Endothelial cell of umbilical vein (primary cell): ENCODE measurements at places on chromosomes 13 and 19. TPM values are rescaled to one million over a fixed set of nuclear protein-coding genes. Genes with fewer than 3 reads are reported as not detected.

Gene ISOC2
- polyA plus RNA-seq: 68.7 and 96.5 TPM in 2 replicates

Gene SUGP1
- polyA plus RNA-seq: 38.2 and 41.0 TPM in 2 replicates

Gene ZNF681
- polyA plus RNA-seq: 0.07 and 0.08 TPM in 2 replicates

Gene VSTM2B
- polyA plus RNA-seq: not detected in 2 replicates

Gene ZNF17
- polyA plus RNA-seq: 2.4 and 3.0 TPM in 2 replicates

Gene CGB7
- 0.41 and 0.62 TPM in 2 replicates for polyA plus RNA-seq

Gene KLK10
- polyA plus RNA-seq: not detected in 2 replicates

Gene OR7D2
- 0.05 TPM in 1 of 2 replicates, not detected in the other for polyA plus RNA-seq

Gene ZNF419
- polyA plus RNA-seq: 5.1 and 6.4 TPM in 2 replicates

GRCh38 chr19:45142726-45143110 lies 18.1 kb downstream of the NKPD1 start:
- DNase-seq: no peak

- DNase-seq: no peak
Observed at GRCh38 chr19:16940626-16941025, 51.8 kb downstream of the F2RL3 start.

DNA sequence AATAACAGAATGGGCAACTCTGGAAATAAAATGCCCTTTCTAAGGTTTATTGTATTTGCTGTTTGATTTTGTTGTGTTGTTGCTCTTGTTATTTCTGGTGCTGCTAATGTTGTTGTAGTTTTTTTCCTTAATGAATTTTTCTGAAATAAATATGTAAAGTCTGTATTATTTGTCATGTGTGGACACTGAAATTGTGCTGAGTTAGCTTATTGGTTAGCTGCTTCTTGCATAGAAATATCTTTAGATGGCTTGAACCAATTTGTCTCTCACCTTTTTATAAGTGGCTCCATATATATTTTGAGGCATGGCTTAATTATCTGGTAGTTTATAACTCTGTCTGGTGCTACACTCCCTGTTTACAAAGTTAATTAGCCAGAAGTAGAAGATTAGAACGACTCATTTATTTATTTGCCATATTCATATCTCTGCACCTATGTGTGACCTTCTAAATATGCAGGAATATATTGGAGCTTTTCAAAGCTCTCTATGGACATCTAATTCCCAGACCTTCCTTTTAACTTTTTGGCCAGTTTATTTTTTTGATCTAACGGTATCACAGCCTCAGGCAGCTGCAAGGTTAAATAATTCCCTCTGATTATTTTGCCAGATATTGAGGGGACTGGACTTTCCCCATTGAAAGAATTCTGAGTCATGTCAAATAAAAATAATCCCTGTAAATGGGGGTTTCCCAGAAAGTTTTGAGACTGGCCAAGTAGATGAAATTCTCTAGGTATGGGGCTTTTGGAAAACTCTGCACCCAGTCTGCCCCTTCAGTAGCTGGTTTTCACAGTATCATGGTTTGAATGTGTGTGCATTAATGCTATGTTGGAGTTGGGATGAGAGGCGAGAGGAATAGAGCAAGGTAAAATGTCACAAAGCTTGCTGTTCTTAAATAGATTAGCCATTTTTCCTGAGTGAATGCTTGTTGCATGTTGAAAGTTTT lies 1331.7 kb upstream of the MIR17HG start:
- DNase-seq: no peak

DNA sequence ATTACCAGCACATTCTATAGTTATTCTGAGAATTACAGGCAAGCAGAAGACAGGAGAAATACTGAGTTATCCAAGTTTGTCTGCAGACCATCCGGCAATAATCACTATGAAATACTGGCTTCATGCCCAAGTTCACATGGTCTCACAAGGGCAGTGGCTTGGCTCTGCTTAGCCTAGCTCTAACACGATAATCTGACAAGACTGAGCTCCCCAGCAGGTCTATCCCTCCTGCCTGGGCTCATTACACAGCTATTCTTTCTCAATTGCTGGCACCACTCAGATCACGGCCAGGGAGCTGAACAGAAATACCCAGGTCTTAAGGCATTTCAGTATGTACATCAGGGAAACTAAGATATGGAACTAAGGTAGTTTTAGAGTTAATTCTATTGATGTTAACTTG lies 361.6 kb upstream of the PCDH20 start:
- no peak for DNase-seq

DNA sequence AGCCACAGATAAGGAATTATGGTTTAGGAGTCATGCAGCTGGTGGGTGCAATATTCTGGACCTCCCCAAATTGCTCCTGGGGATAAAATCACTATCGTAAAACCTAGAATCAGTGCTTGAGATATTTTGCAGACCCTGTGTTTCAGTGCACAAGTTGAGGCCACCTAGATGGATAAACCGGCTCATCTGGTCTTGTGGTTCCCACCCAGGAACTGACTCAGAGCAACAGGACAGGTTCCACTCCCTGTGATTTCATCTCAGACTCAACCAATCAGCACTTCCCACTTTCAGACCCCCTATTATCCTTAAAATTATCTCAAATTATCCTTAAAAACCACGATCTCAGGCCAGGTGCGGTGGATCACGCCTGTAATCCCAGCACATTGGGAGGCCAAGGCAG lies 21.0 kb downstream of the FBXL12 start:
- no peak for DNase-seq

GRCh38 chr19:11227195-11227886 lies 12.1 kb upstream of the ANGPTL8 start:
- DNase-seq: peak; percentile 27

DNA sequence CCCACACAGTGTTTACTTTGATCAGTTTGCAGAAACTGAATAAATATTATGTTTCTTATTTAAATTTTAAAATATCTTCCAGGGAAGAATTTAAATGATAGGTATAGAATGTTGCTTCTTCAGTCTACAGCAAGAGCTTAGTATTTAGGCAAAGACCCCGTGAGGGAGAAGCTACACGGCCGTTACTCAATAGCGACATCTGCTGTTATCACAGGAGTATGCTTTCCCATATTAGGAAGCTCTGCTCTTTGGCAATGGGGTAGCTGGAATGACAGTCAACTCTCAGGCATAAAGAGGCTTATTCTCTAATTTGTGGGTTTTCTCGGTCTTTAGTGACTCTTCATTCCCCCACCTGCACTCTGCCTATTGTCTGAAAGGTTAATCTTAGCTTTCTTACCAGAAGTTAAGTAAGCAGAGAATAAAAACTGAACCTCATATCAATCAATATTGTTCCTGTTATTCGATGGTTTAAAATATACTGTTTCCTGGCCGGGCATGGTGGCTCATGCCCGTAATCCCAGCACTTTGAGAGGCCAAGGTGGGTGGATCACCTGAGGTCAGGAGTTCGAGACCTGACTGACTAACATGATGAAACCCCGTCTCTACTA lies 13.2 kb upstream of the LHFPL6 start:
- DNase-seq: peak; percentile 70

DNA sequence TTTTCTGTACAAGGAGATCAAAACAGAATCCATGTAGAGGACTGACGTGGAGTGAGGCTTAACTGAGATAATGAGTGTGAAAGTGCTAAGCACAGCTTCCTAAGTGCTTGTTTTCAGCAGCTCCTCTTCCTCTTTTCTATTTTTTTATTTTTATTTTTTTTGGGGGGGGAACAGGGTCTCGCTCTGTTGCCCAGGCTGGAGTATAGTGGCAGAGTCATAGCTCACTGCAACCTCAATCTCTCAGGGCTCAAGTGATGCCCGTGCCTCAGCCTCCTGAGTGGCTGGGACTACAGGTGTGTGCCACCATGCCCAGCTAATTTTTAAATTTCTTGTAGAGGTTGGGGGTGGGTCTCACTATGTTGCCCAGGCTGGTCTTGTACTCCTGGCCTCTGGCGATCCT lies 5.6 kb upstream of the FOSB start:
- no peak for DNase-seq

GRCh38 chr13:47598340-47598911 lies 402.6 kb downstream of the SUCLA2 start:
- no peak for DNase-seq

DNA sequence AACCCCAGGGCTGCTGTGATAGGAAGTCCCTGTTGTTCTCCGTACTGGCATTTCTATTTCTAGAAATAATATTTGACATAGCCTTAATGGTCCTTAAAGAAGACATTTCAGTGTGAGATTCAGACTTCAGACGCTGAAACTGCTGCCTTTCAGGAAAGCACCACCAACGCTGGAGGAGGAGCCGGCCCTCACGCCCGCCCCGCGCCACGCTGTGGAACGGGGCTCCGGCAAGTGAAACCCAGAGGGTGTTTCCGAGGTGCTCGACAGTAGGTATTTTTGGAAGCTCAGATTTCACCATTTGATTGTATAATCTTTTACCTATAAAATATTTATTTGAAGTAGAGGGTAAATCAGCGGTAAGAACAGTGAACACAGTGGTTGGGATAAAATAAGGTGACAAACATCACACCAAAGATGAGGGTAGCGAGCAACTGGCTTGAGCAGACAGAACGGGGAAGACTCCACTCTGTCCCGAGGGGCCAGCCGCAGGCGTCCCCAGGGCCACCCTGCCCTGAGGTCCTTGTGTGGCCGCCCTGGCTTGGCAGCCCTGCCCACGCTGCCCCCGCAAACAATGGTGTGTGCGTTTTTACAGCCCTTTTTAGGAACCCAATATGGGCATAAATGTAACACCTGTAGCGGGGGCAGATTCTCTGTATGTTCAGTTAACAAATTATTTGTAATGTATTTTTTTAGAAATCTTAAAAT lies 85.6 kb upstream of the MCF2L start:
- no peak for DNase-seq

GRCh38 chr13:71613066-71613745 lies 253.8 kb downstream of the DACH1 start:
- peak; percentile 32 for DNase-seq

- no peak for DNase-seq
Observed at GRCh38 chr13:78742659-78743058, 83.7 kb upstream of the OBI1 start.

GRCh38 chr19:45280471-45280961 lies 29.4 kb downstream of the MARK4 start:
- peak; percentile 50 for DNase-seq
